ENCODE measurements at places on chromosomes 3 and 15.

DNA sequence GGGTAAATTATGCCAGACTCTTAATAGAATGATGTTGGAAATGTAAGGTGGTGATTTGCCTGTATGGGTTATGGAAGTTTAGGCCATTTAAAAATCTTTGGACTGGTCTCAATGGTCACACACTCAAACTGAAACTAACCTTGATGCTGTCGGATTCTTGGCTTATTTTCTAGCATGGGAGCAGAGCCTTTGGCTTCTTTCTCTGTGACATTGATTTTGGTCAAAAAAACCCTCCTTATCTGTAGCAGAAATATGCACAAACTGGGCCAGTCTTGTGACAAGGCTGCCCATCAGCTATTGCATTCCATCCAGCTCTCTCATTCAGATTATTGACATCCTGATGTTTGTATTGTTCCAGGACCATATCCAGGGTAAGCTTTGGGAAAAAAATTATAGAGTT is 35.9 kb downstream of the ARPP21 start:
- no peak for DNase-seq

DNA sequence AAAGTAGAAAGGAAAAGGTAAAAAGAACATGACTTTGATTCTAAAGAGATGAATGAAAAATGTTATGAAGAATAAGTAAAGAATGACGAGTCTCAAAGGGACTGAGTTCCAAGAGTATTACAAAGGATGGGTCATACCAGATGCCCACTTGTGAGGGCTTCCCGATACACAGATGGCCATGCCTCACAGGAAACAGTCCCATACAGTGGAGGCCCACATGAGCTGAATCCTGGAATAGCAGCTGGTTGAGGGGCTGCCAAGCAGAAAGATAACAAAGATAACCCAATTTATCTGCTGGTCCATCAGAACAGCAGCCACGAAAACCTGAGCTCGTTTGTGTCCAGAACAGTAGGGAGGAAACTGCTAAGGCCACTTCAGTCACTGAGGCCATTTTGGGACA is 3.7 kb downstream of the SSR3 start:
- DNase-seq = no peak

DNA sequence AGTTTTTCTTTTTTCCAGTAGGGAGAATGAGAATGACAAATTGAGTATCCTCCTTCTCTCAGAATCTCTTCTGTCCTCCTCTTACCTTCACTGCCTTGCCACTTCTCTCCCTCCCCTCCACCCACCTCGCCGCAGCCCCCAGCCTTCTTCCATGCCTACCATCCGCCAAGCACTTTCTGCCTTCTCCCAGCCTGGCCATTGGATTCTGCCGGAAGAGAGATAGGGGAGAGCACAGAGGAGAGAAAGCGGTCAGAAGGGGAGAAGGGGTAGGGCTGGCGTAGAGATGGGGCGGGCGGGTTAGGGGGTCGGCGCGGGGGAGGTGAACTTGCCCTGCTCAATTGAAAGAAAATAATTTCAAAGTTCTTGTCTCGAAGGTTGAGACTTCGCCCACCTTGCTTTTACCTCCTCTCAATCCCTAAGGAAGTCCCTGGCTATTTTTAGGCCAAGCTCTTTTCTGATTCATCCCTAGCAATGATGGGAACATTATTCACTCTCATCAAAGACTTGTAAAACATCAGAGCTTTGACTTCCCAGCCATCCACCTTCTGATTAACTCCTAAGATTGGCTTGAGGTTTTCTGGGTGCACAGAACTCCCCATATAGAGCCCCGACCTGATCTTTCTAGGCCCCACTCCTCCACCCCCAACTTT is 811 bp downstream of the C3orf52 start:
- DNase-seq = no peak

DNA sequence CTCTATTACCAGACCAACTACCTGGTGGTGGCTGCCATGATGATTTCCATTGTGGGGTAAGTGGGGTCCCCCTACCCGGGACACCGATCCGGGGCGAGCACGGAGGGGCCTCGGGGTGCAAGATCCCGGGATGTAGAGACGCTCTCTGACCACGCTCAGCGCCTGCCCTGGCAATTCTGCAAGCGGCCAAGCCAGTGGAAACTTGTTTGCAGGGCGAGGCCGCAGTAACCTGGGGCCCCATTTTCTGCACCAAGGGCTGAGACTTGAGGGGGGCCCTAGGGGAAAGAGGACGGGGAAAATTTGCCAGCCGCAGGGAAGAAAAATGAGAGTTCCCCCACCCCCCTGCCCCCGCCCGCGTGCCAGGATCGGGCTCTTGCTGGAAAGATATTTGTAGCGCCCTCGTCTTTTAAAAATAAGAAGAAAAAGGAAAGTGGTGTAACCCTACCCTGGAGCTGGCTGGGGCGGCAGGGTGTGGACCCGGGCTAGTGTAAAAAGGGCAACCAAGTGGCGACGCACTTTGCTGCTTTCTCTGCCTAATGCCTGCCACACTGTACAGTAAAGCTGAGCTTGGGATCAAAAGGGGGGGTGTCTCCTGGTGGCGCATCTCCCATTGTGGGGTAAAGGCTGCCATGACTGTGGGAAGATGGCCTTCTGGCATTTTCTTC is 563 bp downstream of the ARL6IP5 start:
- no peak for DNase-seq

GRCh38 chr3:6099458-6100075 is 761.3 kb upstream of the GRM7 start:
- no peak for DNase-seq

- no peak for DNase-seq
Observed at GRCh38 chr3:48222616-48223513, at the start of gene CAMP. Gene CAMP (plus strand): TSS chr3:48223495. CDS start chr3:48223512, 17 bp downstream.

- no peak for DNase-seq
Observed at GRCh38 chr15:90789462-90789861, 72.3 kb downstream of the BLM start.

DNA sequence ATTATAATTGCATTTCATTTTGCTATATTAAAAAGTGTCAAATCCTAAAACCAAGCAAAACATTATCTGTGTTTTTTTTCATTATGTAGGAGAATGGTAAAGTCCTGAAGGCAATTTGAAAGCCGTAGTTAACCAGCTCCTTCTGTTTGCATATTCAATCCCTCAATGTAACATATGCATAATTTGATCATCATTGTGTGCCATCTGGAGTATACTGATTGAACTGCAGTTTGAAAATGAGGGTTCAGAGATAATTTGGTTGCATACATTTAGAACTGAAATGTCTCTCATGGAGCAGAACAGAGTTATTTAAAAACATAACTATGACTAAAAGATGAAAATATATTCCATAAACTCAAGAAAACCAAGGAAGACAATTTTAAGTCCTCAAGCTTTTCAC is 518.6 kb downstream of the GBE1 start:
- DNase-seq = no peak

DNA sequence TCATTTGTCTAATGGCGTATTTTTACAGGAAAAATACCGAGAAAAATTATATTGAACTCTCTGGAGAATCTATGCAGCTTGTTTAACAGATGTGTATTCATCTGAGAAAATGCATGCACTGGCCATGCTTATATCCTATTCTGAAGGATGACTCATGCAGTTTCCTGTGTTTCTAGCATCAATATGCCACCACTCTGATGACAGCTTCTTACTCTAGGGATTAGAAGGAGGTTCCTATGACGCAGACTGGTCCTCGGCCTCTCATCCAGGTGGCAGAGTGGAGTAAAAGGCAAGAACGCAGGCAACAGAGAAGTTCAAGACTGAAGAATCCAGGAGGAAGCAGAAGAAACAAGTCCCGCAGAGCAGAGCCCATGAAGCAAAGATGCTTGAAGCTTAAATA is 910.0 kb upstream of the ROBO1 start:
- no peak for DNase-seq

DNA sequence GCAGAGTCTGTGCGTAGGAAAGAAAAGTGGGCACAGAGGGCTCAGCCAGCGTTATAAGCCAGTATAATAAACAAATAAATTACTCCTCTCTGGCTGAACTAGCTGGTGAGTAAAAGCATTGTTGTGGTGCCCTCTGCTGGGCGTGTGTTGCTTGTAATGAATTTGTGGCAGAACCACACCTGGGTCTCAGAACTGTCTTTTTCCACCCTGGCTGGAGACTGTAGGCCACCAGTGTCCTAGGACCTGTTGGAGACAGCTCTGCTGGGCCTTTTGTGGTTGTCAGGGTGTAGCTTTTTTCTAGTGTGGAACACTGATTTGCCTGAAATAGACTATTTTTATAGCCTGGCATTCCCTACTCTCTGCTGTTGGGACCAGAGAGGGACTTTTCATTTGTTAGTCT is 130.5 kb upstream of the EIF1B start:
- peak; percentile 20 for DNase-seq

DNA sequence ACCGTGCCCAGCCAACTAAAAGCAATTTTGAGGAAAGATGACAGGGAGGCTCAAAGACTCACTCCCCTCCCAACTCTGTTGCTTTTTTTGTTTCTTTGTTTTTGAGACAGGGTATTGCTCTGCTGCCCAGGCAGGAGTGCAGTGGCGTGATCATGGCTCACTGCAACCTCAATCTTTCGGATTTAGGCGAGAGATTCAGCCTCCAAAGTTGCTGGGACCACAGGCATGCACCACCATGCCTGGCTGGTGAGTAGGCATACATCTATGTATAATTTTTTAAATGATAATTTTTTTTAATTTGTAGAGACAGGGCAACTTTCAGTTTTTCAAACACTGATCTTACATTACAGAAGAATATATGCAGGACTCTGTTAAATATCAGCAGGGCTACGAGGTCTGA is 15.8 kb upstream of the THUMPD3 start:
- no peak for DNase-seq

- no peak for DNase-seq
Observed at GRCh38 chr15:45534821-45535220, 12.3 kb upstream of the SLC30A4 start.

DNA sequence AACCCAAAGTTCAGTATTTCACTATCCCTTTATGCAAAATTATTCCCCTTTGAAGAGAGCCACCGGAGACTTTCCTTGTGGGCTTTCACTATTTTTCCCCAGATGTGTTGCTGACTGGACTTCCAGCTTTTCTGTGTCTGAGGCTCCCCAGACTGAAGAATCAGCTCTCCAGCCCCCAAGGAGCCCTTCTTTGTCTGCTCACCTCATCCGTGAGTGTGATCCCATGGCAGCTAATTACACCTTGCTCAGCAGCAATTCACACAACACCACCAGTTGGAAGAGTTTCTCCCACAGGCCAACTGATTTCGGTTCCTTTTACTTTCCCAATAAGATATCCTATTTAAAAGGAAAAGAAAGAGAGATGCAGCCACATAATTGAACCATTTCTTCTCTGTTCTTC is 249.5 kb upstream of the TRIM42 start:
- no peak for DNase-seq

DNA sequence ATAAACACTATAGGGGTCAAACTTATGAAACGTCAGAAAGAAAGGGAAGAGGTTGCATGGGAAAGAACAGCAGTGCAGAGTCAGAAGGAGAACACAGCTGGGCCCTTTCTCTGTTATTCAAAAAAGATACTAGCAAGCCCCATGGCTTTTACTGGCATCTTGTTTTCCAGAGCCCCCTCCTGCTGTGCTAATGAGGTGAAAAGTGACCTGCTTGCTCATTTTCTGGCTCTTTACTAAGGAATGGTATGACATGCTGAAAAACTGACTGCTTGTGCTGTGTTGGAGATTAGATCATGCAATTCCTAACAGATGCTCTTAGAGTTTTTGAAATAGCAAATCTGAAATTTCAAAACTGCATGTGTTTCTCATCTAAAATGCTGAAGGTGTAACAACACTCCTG is 541.6 kb upstream of the ALCAM start:
- no peak for DNase-seq

DNA sequence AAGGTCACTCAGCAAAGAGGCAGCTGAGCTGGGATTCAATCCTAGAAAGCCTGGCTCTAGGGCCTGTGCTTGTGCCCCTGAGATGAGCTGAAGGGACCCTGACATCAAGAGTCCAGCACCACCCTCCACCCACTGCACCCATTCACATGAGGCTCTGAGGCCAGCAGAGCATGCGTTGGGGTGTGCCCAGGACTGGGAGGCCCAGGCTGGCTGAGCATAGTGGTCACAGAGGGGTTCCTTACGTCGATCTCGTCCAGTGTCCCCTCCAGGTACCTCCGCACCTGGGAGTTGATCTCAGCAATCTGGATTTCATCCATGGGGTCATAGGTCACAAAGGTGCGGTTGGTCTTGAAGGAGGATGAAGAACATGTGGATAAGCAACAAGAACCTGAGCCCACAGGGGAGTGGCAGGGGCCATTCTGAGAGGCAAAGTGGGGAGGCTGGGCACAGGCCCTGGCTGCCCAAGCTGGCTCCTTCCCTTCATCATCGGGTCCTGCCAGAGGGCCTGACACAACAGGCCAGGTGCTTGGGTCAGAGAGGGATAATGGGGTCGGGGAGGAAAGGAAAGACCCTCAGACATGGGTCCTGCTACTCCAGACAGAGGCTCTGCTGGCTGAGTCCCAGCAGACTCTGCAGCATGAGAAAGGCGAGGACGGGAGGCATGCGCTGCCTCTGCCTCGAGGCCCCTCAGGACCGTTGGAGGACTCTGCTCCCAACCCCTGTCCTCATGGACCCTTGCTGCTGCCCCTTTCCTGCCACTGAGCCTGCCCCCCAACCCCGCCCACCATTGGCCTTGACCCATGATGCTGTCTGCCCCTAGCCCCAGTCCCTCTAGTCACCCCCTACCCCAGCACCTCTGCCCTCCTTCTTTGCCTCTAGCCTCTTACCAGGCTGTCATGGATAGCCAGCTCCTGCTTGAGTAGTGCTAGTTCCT is 35.2 kb downstream of the KIF9 start:
- DNase-seq = no peak

GRCh38 chr3:157844216-157844615 is 262.0 kb downstream of the SHOX2 start:
- DNase-seq = no peak

GRCh38 chr3:159620281-159620680 is 368.4 kb upstream of the IL12A start:
- no peak for DNase-seq

- no peak for DNase-seq
Observed at GRCh38 chr3:114698146-114699105, 404.6 kb downstream of the TIGIT start.

DNA sequence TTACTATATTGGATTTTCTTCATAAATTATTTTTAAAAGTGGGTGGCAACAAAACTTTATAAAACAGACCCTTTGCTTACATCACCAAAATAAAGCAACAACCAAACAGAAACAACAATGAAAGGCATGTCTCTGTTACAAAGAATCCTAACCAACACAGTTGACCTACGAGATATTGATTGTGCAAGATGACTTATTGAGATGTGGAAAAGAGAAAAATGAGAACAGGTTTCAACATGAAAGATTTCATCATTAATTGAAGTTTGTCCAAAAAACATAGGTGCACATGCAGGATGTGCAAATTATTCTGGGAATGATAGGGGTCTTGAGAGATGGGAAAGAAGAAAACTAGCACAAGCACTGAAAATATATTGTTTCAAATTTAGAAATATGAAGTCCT is 9.0 kb downstream of the GMNC start:
- no peak for DNase-seq

DNA sequence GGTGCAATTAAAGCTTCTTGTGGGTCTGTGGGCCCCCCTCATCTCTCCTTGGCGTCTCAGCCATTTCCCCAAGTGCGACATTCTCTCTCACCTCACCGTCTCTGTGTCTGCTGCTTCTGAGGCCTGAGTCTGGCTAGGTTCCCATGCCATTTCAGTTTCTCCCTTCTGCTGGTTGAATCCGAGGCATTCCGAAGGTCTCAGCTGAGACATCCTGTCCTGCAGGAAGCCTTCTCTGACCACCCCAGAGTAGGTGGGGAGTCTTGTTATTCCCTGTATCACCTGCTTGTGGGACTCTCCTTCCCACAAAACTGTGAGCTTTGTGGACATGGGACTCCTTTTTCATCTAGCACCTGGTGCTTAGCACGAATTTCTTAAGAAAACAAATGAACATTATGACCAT is 78.3 kb downstream of the ASB7 start:
- DNase-seq = no peak

Measured in activated CD8-positive, alpha-beta memory T cell treated with anti-CD3 and anti-CD28 coated beads for 1 hour (primary cell).